Activated effector memory CD4-positive, alpha-beta T cell treated with Interleukin-2 at 50 U/mL for 16 hours (primary cell): ENCODE measurements at places on chromosomes 11 and 22.
A peak's percentile ranks its signal among the peaks of the same experiment; 100 is the strongest.

DNA sequence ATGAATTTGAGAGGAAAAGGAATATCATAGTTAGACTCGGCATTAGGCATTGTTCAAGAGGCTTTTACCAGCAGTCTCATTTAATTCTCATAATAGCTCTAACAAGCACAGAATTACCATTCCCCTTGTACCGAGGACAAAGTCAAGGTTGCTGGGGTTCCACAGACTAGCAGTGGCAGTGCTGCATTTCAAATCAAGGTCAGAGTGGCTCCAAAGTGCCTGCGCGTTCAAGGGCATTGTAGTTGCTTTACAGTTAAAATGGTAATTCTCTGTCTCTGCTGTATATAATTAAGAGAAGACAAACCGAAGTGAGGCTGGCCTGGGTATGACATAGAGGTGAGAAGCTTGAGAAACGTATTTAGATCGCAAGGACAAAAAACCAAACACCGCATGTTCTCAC lies 40.4 kb upstream of the TP53AIP1 start:
- DNase-seq = no peak

GRCh38 chr11:25860677-25861450 lies 471.1 kb upstream of the ANO3 start:
- no peak for DNase-seq

DNA sequence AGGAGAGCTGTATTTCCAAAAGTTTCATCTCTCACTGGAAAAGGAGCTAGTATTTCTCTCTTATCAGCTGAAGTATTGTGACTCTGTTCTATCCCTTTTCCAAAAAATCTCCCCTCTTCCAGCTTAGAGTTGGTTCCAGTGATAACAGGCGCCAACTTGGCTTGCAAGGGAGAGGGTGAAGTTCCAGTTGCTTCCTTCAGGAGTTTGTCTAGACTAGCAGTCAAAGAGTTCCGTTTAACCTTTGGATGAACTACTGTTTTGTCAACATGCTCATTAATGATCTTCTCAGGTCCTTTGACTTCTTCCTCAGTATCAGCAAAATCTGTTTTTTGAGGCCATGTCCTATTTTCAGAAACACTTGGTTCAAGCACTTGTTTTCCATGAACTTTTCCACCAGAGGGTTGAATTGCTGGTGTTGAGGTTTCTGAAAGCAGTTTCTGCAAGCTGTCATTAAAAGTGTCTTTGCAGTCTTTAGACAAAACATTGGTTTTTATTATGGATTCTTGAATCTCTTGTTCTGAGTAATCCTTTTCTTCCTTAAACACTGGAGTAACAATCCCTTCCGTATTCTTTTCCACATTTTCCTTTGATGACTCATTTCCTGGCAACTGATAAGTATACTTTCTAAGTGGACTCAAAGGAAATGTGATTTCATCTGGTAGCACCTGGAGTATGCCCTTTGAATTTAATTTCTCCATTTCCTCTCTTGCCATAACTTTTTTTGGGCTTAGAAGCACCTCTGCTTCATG lies 39.7 kb upstream of the CCDC89 start:
- DNase-seq = no peak

DNA sequence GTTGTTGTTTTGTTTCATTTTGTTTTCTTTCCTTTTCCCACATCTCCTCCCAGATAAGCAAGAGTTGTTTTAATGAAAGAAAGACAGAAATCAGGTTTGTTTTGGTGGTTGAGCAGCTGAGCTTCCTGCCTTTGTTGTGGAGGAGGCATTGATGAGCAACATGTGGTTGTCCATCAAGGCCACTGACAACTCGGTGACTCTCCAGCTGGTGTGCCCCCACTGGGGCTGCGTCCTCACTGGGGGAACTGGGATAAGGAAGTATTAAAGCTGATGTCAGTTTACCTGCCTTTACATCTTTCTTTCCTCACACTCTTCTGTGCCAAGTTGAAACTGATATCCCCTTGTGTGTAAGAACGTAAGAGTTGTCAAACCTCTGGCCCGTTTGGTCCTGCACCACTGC lies 5.9 kb downstream of the VPS26B start:
- no peak for DNase-seq

DNA sequence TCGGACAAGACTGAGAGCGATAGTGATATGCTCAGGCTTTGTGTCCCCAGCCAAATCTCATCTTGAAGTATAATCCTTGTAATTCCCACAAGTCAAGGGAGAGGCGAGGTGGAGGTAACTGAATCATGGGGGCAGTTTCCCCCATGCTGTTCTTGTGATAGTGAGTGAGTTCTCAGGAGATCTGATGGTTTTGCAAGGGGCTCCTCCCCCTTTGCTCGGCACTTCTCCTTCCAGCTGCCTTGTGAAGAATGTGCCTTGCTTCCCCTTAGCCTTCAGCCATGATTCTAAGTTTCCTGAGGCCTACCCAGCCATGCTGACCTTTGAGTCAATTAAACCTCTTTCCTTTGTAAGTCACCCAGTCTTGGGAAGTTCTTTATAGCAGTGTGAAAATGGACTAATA lies 7.5 kb upstream of the FOLR2 start:
- no peak for DNase-seq

GRCh38 chr11:121321614-121322243 lies 29.2 kb downstream of the SC5D start:
- peak; percentile 8 for DNase-seq

DNA sequence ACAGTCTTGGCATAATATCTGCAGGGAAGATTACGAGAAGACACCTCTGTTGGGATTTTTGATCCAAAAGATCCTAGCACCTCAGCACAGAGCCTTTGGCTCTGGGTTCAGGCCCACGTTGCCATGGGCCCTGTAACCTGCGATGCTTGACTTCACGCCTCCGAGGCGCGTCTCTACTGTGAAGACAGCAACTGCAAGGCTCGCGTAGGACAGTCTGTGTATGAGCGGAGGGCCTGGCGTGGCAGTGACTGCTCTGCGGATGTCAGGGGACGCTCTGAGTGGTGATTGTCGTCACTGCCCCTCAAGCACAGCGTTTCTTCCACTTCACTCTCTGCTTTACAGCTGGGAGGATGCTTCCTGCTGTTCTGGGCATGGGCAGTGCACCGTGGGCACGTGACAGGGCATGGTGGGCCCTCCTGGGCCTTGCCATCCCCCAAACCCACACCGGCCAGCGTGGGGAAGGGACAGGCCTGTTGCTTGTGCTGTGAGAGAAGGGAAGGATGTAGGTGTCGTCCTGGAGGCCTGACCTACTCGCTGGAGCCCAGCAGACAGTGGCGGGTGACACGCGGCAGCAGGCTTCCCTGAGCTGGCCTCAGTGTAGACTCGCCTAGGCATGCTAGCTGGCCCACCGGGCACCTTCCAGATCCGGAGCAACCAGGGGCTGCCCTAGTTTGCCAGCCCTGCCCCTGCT lies 26.5 kb downstream of the GLB1L2 start:
- DNase-seq = no peak

DNA sequence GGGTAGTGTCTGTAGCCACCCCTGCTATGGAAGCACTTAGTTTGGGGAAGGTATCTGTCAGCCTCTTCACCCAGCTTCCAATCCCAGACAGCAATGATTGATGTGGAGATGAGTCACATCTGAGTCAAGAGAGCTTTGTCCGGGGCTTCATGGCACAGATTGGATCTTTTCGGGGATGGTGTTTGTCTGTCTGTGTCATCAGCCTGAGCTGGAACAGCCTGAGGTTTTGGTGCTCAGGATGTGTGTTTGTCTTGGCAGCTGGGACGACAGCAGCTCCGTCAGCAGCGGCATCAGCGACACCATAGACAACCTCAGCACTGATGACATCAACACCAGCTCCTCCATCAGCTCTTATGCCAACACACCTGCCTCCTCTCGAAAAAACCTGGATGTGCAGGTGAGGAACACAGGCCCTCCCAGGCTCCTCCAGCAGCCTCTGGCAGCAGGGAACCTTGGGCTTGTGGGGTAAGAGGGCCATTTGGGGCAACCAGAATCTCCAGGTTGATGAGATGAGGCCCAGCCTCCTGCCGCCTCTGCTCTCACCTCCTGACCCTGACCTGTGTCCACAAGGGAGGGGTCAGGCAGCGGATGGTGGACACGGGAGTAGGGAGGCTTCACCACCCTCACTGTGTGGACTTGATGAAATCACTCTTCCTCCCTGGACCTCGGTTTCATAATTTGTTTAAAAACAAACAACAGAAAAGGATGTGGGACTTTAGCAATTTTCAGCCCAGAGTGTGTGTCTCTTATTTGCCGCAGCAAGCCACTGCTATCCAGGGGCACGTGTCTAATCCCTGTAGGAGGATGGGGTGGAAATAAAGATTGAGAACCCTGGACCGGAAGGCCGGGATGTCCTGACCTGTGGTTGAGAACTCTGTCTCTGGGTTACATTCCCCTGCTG lies 124.3 kb downstream of the DBX1 start:
- no peak for DNase-seq

- DNase-seq = no peak
Measured at GRCh38 chr11:121352251-121352891, 59.8 kb downstream of the SC5D start.

- DNase-seq = no peak
Measured at GRCh38 chr11:84430661-84431060, 1144.5 kb upstream of the CCDC90B start.

GRCh38 chr11:9251311-9251710 lies 13.8 kb downstream of the DENND5A start:
- no peak for DNase-seq

DNA sequence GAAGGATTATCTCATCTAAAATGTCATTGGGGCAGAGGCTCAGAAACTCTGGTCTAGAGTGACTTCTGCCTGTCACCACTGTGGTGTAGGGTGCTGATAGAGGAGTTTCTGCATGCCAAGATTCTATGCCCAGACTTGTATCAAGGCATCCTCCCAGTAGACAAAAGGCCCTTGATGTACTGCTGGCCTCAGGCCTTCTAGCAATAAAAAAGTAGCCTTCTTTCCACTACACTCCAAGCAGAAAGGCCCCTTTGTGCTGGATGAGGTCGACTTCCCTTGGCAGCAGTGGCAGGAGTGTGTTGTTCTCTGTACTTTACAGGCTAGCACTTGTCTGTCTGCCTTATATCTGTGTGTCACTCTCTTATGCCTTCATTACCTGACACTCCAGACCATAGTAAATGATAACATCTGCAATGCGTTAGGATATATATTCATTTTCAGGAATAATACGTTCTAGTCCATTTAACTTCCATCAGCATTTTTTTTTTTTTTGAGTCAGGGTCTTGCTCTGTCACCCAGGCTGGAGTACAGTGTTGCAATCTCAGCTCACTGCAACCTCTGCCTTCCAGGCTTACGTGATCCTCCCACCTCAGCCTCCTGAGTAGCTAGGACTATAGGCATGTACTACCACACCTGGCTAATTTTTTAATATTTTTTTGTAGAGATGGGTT lies 49.5 kb upstream of the RRM1 start:
- DNase-seq = no peak

GRCh38 chr11:43922744-43923405 lies 19.6 kb upstream of the C11orf96 start:
- DNase-seq = no peak

DNA sequence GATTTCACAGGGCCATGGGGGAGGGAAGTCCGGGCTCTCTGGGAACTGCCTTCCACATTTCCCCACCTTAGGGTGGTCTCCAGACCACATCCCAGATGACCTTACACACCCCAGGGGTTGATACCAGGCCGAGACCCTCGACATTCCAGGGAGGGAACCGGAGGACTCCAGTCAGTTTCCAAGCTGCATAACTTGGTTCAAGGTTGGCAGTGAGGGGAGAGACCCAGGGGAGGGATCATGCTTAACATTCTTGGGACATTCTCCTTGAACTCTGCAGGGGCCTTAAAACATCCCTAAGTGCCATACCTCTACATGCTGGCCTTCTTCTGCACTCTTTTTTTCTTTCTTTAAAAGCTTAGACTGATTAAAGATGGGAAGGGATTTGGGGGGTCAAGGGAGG lies 251.0 kb downstream of the ST3GAL4 start:
- DNase-seq = no peak

DNA sequence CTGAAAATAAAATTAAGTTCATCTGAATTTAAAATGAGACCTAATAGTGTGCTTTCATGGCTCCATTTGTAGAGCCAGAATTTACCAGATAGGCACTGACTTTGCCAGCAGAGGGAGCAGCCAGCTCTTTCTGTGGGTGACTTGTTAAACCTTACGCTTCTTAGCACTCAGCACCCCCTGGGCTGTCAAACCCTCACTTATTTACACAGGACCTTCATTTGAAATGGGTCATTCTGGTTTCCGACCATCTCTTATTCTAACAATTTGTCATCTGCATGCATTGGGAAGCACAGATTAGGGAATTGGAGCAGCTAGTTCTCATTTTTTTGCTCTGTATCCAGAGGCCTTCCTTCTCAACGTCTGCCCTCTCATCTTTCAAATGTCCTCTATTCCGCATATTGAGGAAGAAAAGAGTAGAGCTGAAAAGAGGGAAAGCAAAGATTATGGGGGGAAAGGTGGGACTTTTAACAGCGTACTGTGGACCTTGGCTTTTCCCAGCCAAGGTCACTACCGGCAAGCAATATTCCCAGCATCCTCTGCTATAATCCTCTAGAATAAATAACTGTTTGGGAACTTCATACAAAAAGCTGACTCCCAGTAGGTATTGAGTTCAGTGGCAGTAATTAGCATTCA lies 3.1 kb downstream of the ASRGL1 start:
- peak; percentile 24 for DNase-seq

GRCh38 chr22:25085930-25086901 lies 113.4 kb upstream of the CRYBB3 start:
- no peak for DNase-seq

GRCh38 chr11:76612226-76612625 lies 58.3 kb downstream of the LRRC32 start:
- DNase-seq = no peak

DNA sequence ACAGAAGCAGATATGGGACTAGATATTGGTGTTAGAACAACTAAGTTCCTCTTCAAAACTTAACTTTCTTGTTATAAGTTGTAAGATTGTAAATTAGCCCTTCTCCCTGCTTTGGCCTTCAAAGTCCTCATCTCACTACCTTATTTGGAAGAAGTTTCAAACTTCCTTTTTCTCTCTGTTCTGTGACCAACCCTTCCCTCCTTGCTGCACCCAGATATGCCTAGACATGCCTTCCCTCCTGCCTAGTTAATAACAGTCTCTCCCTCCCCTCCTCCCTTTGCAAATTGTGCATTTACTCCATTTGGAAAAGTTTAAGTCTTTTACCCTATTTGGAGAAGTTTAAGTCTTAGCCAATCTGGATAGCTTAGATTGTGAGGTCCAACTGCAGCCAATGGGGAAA lies 4.9 kb downstream of the OR52K2 start:
- DNase-seq = no peak

GRCh38 chr11:121494355-121495099 lies 41.8 kb upstream of the SORL1-AS1 start:
- DNase-seq = no peak

GRCh38 chr11:46413760-46414465 lies 22.3 kb upstream of the CHRM4 start:
- no peak for DNase-seq

GRCh38 chr22:37298748-37299495 lies 16.6 kb downstream of the CYTH4 start:
- no peak for DNase-seq

- no peak for DNase-seq
Measured at GRCh38 chr11:70140711-70141485, 62.2 kb upstream of the FADD start.
